ENCODE measurements at places on chromosomes 7 and 10. TPM values are rescaled to one million over a fixed set of nuclear protein-coding genes. Genes with fewer than 3 reads are reported as not detected.

DNA sequence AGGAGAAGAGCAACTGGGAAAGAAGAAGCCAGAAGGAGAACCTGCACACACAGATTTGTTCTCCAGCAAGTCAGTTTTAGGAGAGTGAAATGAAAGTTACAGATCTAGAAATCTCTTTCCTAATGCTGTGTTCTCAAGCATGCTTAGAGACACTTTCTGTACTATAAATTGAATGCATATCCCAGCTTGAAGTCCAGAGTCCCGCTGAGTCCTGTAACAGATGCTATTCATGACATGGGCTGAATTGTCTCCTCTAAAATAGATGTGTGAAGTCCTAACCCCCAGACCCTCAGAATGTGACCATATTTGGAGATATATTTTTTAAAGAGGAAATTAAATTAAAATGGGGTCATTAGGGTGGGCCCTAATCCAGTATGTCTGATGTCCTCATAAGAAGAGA, 46.9 kb upstream of the GJD4 start:
- DNase-seq, result no peak

- no peak for DNase-seq
Observed at GRCh38 chr7:35707422-35707821, 12.5 kb upstream of the HERPUD2 start.

- no peak for DNase-seq
Observed at GRCh38 chr7:39808796-39809481, 141.1 kb upstream of the CDK13 start.

FFAR4 gene
- not detected for total RNA-seq

NPY4R2 gene
- not detected for total RNA-seq

- DNase-seq, result peak; percentile 22
Observed at GRCh38 chr7:20651960-20652544, 36.6 kb downstream of the ABCB5 start.

FOXK1 gene
- total RNA-seq, result 20.9 TPM

DNA sequence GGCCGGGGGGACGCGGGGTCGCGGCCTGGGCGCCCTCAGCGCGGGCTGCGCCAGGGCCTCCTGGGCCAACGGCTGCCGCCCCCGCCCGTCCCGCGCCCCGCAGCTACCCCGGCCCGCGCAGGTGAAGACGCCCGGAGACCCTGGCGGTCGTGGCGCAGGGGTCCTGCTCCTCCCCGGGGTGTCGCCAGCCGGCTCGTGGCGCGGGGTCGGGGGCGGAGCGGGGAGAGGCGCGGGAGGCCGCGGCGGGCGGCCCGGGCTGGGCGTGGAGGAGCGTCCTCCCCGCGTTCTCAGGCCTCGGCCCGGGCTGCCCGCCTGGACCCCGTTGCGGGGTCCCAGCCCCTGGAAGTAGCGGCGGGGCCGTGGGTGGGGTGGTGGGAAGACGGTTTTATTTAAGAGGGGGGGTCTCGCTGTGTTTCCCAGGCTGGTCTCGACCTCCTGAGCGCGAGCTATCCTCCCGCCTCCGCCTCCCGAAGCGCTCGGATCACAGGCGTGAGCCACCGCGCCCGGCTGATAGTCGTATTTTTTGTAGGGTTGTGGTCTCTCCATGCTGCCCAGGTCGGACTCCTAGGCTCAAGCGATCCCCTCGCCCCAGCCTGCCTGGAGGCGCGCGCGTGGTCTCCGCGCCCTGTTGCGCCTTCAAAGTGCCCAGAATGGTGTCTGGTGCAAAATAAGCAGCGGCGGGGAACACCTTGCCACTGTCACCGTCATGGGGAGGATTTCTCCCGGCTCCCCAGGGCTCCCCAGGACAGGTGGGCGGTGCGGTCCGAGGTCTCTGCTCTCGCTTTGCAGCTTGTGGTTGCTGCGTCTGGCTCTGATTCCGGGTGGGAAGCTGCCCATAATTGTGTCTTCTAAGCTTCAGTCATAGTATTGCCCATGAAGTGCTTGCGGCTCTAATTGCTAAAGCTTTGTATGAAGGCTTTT, 15.3 kb upstream of the SUN1 start:
- peak; percentile 50 for DNase-seq

LFNG gene
- 24.2 TPM for total RNA-seq

DNA sequence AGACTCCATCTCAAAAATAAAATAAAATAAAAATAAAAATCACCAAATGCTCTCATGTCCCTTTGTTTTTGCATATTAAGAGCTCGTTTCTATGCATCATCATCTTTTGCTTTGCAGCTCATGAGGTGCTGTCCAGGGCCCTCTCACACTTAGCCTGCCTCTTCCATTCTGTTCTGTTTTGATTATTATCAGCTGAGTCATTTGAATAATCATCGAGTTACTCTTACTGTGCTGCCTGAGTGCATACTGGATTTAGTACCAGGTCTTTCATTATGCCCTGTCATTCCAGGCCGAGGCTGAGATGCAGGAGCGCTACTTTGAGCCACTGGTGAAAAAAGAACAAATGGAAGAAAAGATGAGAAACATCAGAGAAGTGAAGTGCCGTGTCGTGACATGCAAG, 33.0 kb downstream of the UCMA start:
- no peak for DNase-seq

OPN1SW gene
- total RNA-seq, result not detected

DNA sequence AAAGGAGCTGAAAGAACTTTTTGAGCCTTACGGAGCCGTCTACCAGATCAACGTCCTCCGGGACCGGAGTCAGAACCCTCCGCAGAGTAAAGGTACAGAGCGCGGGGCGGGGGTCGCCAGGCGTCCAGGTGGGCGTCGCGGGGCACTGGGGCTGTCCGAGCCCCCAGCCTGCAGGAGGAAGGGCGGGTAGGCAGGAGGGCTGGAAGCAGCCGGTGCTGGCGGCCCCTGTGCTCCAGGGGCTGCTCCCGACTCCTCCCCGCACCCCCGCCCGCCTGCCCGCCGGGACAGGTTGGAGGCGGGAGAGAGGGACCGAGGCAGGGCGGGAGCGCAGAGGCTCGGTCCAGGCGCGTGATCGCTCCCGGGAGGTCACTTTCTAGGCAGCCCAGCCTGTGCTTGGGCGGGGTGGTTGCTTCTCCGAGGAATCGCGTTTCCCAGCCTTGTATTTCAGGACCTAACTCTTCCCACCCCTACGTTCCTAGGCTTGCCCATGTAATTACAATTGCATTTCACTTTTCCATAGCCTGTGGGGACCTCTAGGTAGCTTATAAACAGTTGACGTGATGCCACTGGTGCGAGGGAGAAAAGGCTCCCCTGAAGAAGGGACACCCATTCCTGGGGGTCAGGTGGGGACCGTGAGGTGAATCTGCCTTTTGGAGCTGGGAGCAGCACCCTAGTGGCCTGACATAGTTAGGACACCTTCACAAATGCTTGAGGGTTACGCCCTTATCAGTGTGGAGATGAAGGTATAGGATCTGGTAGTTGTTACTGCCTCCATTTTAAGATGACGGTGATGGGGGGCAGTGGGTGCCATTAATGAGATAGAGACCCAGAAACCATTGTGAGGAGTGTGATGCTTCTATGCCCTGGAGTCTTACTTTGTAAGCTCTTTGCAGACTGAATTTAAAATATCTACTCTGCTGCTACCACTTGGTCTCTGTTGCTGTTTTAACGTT, 148.2 kb downstream of the CELF2 start:
- DNase-seq, result peak; percentile 18

GRCh38 chr7:107494315-107494751, 24.5 kb downstream of the GPR22 start:
- DNase-seq, result no peak

DNA sequence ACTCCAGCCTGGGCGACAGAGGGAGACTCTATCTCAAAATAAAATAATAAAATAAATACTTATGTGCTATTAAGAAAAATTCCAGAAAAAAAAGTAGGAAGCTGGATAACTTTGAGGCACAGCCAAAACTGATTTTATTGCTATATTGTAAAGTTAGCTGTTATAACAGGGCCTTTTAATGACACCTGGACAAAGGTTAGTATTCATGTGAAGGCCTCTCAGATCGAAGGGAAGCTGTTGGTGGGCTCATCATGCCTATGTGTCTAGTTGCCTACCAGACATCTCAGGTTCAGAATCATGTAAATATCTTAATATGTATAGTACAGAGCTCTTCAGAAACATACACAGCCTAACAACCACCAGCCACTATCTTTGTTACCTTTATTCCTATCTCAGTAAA, 143.0 kb downstream of the LCOR start:
- DNase-seq, result no peak

GRCh38 chr10:51527522-51528219, 171.7 kb downstream of the CSTF2T start:
- no peak for DNase-seq

DNA sequence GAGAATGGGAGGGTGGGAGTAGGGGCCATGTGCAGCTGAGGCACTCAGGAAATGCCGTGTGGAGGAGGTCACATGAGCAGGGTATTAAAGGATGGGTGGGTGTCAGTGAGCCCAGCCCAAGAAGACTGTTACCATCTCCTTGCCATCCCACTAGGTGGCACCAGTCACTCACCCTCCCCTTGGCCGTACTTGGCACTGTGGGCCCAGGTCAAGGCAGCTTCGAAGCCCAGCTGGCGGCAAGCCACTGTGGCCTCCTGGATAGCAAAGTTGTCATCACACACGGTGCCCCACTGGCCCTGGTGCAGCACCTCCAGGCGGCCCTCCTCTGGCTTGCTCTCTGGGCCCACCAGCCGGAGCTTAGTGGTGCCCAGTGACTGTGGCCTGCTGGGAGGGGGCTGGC, 5.4 kb downstream of the LOXL4 start:
- DNase-seq, result peak; percentile 71

GRCh38 chr10:17227367-17228090, 512 bp upstream of the VIM start:
- no peak for DNase-seq
